Activated CD4-positive, alpha-beta T cell treated with anti-CD3 and anti-CD28 coated beads, Interleukin-2, amount 50 U/mL, for 4 hours (primary cell): ENCODE measurements at places on chromosomes 3 and 15.
A peak's percentile ranks its signal among the peaks of the same experiment; 100 is the strongest.

DNA sequence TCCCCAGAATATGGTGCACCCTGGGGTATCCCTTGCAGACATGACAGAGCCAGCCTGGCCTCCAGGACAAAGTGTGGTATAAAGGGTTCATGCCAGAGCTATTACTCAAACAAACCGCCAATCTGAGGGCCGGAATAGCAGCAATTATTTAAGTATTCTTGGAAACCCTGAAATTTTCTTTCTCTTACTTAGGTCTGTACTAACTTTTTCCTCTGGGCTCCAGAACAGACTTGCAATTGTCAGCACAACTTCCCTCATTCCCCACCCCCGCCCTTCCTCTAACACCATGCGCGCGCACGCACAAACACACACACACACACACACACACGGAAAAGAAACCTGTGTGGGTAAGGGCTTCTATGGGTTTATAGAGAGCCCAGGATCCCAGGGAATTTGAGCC lies 56.3 kb downstream of the ISG20 start:
- no peak for DNase-seq

- no peak for DNase-seq
These were observed 18.8 kb downstream of the ASTE1 start for GRCh38 chr3:131007782-131008181.

DNA sequence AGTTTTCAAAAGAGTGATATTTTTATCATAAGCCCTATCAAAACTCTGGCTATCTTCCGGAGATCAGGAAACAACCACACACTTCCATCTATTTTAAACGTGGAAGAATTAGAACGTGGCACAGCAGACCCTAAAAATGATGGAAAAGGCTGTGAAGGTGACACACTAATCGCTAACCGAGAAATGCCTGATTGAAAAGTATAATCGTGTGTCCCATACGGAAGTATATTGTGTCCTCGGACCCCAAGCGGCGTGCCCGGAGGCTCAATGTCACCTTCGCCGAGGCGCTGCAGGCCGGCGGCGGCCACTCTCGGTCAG lies 642 bp downstream of the COX5A start:
- DNase-seq: no peak

DNA sequence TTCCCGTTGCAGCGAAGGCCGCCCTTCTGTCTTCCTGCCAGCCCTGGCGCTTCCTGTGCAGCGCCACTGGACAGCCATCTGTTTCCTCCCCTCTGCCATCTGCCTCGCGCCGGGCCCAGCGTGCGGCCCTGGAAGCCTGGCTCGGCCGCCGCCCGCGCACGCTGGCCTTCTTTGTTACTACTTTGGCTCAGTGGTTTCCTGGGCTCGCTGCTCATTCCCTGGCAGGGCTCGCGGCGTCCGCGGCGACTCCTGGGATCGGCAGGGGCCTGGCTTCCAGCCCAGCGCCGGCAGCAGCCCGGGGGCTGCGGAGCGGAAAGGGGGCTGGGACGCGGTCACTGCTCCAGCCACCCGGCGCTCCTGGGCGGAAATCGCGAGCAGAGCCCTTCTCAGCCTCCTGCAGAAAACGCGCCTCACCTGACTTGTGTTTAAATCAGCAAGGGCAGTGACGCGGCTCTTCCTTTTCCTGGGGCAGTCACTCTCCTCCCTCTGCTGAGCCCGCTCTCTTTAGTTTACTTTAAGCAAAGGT lies 10.0 kb downstream of the CMTM7 start:
- peak; percentile 40 for DNase-seq
